ENCODE measurements at places on chromosomes 6 and 20.

- peaks cover 14% of the 10 kb centered on the region for H3K4me1 ChIP-seq
- no peak overlapping the region for H3K4me3 ChIP-seq
- H3K27me3 ChIP-seq: no peaks in the 10 kb centered on the region
- no peaks in the 10 kb centered on the region for H3K36me3 ChIP-seq
- no peak for DNase-seq
- H3K27ac ChIP-seq: no peak overlapping the region
Measured at GRCh38 chr6:47147836-47148344, 105.8 kb upstream of the ADGRF1 start.

DNA sequence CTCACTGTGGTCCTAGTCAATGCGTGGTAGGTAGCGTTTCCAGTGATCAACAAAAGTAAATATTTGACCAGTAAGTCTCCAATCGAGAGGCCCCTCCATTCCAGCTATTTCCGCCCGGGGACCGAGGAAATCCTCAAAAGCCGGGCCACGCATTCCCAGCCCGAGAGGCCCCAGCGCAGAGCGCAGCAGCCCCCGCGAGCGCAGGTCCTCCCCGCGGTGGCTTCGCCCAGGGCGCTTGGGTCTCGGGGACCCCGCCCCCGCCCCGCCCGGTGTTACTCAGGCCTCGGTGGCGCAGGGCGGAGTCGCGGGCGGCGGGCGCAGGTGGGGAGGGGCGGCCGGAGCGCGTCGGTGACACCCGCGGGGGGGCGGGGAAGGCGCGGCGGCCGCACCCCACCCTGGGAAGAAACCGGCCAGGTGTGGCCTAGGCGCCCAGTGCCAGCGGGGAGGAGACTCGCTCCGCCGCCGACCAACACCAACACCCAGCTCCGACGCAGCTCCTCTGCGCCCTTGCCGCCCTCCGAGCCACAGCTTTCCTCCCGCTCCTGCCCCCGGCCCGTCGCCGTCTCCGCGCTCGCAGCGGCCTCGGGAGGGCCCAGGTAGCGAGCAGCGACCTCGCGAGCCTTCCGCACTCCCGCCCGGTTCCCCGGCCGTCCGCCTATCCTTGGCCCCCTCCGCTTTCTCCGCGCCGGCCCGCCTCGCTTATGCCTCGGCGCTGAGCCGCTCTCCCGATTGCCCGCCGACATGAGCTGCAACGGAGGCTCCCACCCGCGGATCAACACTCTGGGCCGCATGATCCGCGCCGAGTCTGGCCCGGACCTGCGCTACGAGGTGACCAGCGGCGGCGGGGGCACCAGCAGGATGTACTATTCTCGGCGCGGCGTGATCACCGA lies at the start of gene DSP:
Gene DSP (plus strand): TSS at position 497 of the 890 bp plus-strand sequence. CDS start 245 bp downstream, at position 742.
- peak within 1 kb of the TSS; percentile 43 for H3K27ac ChIP-seq
- H3K36me3 ChIP-seq: no peaks in the 10 kb centered on the region
- peak within 1 kb of the TSS; percentile 38 for H3K4me3 ChIP-seq
- peak; percentile 51 for DNase-seq
- peaks cover 26% of the 10 kb centered on the region for H3K4me1 ChIP-seq

GRCh38 chr6:38146021-38146733 lies 326.6 kb downstream of the ZFAND3 start:
- H3K4me1 ChIP-seq: peaks cover 37% of the 10 kb centered on the region
- H3K4me3 ChIP-seq: no peak overlapping the region
- H3K36me3 ChIP-seq: peaks cover 19% of the 10 kb centered on the region
- DNase-seq: no peak

- no peak overlapping the region for H3K27ac ChIP-seq
- H3K4me1 ChIP-seq: peaks cover 20% of the 10 kb centered on the region
- no peak overlapping the region for H3K4me3 ChIP-seq
- no peak for DNase-seq
- H3K27me3 ChIP-seq: peaks cover 5% of the 10 kb centered on the region
Measured at GRCh38 chr20:31842471-31843157, 2.8 kb downstream of the FOXS1 start.

DNA sequence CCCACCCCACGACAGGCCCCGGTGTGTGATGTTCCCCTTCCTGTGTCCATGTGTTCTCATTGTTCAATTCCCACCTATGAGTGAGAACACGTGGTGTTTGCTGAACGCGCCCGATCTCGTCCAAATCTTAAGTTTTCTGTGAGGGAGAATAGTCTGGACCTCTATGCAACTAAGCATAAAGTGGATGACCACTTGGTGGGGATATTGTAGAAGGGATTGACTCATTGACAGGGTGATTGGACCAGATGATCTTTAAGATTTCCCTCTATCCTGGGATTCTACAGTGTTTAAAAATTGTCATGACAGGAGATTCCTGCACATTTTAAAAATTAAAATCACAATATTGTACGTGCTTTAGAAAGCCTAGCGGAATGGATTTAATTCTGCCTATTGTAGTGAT lies 141.3 kb downstream of the TRMT11 start:
- no peaks in the 10 kb centered on the region for H3K4me1 ChIP-seq
- H3K27ac ChIP-seq: no peak overlapping the region
- no peaks in the 10 kb centered on the region for H3K27me3 ChIP-seq
- peak; percentile 33 for DNase-seq
- H3K36me3 ChIP-seq: no peaks in the 10 kb centered on the region
- no peak overlapping the region for H3K4me3 ChIP-seq

- no peak overlapping the region for H3K27ac ChIP-seq
- no peak overlapping the region for H3K4me3 ChIP-seq
- H3K4me1 ChIP-seq: no peaks in the 10 kb centered on the region
Measured at GRCh38 chr6:27854421-27854820, 57.8 kb downstream of the OR2B2 start.

DNA sequence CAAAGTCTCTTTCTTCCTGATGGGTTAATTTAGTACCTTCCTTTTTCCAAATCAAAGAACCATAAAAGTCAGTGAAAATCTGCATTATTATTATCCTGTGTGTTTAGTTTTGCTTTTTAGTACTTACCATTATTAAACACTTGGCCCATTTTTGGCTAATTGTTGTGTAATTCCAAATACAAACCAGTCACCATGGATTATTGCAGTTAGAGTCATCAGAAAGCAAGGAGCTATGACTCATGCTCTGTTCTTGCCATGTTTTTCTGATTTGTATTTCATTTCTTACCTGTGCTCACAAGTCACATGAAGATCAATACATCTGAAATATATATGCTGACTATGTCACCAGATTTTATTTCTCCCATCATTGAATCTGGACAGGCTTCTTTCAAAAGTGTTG lies 31.3 kb downstream of the SLC22A3 start:
- no peak overlapping the region for H3K4me3 ChIP-seq
- H3K27ac ChIP-seq: no peak overlapping the region
- no peak for DNase-seq

GRCh38 chr6:72238900-72239299 lies 352.6 kb downstream of the RIMS1 start:
- H3K4me1 ChIP-seq: no peaks in the 10 kb centered on the region
- H3K27me3 ChIP-seq: no peaks in the 10 kb centered on the region
- H3K4me3 ChIP-seq: no peak overlapping the region
- DNase-seq: no peak
- no peaks in the 10 kb centered on the region for H3K36me3 ChIP-seq
- no peak overlapping the region for H3K27ac ChIP-seq

Data from left lung (tissue), 14 donors.